ENCODE measurements at places on chromosomes 6 and 20. TPM values are rescaled to one million over a fixed set of nuclear protein-coding genes. Genes with fewer than 3 reads are reported as not detected.

DNA sequence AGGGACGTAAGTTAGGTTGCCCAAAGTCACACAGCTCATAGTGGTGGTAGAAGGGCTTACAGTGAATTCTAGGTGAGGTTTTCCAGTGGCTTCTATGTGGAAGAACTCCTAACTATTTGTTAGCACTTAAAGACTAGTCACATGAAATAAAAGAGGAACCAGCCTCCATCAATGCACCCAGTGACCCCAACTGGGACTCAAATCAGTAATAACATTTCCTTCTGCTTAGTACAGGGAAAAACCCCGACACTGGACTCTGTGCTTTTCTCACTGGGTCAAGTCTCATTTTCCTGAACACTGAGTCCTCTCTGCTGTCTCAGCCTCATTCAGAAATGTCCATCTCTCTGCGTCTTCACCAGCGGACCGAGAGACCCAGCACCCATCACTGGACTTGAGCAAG lies 89.2 kb downstream of the SLC22A23 start:
- H3K27me3 ChIP-seq = no peaks in the 10 kb centered on the region
- no peak for DNase-seq
- H3K36me3 ChIP-seq = no peaks in the 10 kb centered on the region
- H3K27ac ChIP-seq = no peak overlapping the region
- H3K4me1 ChIP-seq = peaks cover 3% of the 10 kb centered on the region

- DNase-seq = peak; percentile 66
- peaks cover 18% of the 10 kb centered on the region for H3K4me1 ChIP-seq
- no peaks in the 10 kb centered on the region for H3K36me3 ChIP-seq
- H3K27me3 ChIP-seq = no peaks in the 10 kb centered on the region
- H3K27ac ChIP-seq = no peak overlapping the region
- H3K4me3 ChIP-seq = peak overlapping the region; percentile 56
These were observed 297.9 kb downstream of the UTRN start for GRCh38 chr6:144582939-144583613.

HSPA1L gene
- 2.4 TPM for total RNA-seq

GRCh38 chr6:21984135-21984534 lies 312.7 kb downstream of the PRL start:
- peaks cover 9% of the 10 kb centered on the region for H3K4me1 ChIP-seq
- H3K36me3 ChIP-seq = no peaks in the 10 kb centered on the region
- H3K27ac ChIP-seq = no peak overlapping the region
- H3K4me3 ChIP-seq = no peak overlapping the region
- no peak for DNase-seq

DNA sequence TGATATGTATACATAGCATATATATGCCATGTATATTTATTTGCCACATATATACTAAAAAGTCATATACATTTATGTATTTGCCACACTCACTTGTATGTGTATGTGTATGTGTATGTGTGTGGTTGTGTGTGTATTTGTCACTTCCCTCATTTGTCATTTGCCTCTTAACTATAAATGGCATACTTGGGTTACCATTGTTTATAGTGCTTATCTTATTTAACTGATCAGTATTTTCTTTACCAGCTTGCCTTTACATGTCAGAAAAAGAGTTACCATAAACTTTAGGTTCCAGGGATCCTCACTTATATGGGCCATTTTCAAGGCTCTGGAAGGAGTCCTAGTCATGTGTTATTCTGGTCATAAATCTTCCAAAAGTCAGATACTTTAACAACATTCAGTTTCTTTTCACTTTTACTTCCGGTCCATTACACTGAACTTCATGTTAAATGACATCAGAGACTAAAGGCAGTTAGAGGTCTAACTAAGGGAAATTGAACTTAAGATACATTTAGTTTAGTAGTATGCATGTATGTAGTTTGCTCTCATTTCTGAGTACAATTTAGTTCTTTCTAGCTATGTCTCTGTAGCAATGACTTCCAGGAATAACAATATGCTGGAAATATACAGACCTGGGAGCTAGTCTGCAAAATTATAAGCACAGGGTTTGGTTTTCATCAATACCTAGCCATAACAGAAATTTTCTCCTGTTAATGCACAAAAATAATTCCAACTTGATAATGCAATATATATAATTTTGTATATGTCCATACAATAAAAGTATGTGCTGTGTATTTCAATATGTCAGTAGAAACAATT lies 33.7 kb upstream of the HIVEP1 start:
- no peak for DNase-seq
- H3K27me3 ChIP-seq = no peaks in the 10 kb centered on the region
- H3K4me3 ChIP-seq = no peak overlapping the region
- peaks cover 12% of the 10 kb centered on the region for H3K4me1 ChIP-seq
- H3K27ac ChIP-seq = no peak overlapping the region
